ENCODE measurements at places on chromosomes 13 and 19.

- DNase-seq: no peak
These were observed 562.9 kb downstream of the MYO16 start for GRCh38 chr13:109192306-109192705.

GRCh38 chr19:36254848-36255247 is 39.9 kb downstream of the ZNF146 start:
- DNase-seq: no peak

DNA sequence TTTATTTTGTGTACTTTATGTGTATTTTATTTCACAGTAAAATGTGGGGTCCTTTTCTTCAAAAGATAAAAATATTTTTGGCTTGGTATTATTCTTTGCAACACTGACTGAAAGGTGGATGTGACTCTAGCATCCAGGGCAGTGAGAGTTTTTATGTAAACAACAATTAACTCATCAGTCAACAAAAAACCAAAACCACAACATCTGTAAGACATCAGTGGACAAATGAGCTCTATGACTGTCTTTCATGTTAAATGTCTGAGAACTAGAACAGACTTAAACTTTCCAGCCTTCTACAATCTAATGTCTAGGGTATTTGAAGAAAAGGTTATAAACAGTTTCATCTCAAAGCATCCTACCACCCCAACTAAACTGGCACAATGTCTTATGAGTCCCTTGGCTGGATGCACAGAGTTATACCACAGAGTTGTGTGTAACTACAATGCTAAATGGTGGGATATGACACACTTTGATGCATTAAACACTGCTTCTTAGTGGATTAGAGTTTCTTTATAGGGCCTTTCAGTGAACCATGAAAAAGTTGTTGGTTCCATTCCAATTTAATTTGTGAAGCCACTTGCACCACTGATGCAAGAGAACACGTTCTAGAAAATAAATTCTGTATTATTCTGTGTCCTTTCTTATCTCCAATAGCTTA is 544.2 kb upstream of the KLF12 start:
- no peak for DNase-seq

- no peak for DNase-seq
These were observed 2.4 kb upstream of the ZNF506 start for GRCh38 chr19:19823916-19824315.

- DNase-seq: no peak
These were observed 658 bp downstream of the CLPP start for GRCh38 chr19:6362027-6362350.

DNA sequence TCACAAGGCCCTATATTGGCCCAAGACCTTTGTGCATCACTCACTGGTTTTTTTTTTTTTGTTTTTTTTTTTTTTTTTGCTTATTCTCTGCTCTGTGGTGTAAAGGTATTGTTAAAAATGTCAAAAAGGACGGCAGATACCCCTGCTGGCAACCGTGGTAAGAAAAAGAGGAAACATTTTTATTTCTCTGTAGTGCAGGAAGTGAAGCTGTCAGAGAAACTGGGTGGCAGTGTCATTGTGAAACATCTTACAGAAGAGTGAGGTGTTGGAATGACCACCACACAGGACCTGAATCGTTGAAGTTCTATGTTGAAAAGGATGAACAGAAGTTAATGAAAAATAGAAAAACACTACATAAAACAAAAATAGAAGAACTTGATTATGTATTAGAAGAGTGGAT is 346.4 kb downstream of the FGF9 start:
- DNase-seq: no peak

- no peak for DNase-seq
These were observed 251.3 kb upstream of the ATXN8OS start for GRCh38 chr13:69856331-69856730.

- DNase-seq: no peak
These were observed 63.1 kb downstream of the KCNRG start for GRCh38 chr13:50078231-50078894.

DNA sequence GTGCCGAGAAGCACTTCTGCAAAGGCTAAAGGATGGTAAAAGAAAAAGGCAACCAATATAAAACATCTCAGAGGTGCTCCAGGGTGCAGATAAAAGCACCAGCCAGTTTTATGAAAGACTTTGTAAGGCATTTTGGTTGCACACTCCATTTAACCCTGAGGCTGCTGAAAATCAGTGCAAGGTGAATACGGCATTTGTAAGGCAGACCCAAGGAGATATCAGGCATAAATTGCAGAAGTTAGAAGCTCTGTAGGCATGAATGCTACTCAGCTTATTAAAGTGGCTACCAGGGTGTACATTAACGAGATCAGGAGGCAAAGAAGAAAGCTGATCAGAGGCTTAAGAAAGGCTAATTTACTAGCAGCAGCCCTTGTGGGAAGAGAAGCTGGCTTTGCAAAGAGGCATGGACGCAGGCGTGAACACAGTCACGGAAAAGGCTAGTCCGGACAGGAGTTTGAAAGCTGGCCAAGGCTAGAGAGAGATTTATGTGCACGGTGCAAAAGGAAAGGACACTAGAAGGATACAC is 99.6 kb downstream of the ZNF429 start:
- no peak for DNase-seq

GRCh38 chr13:79867254-79867653 is 386.3 kb downstream of the NDFIP2 start:
- DNase-seq: no peak

DNA sequence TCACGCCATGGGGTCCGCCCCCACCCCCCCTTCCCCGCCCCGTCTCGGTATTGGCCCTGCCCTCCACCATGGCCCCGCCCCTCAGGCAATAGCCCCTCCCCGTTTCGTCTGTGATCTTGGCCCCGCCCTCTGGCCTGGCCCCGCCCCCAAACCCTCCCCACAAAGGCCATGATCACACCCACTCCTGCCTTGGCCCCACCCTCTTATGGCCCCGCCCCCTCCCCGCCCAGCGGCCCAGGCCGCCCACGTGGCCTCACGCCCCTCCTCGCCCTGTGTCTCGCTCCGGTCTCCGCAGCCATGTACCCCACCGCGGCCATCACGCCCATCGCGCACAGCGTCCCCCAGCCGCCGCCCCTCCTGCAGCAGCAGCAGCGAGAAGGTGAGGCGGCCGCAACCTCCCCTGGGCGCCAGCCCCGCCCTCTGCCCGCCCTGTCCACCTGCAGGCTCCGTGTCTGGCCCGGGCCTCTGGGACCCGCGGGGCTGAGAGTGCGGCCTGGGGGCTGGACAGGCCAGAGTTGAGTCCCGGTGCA is 61.3 kb downstream of the CELF5 start:
- DNase-seq: no peak

DNA sequence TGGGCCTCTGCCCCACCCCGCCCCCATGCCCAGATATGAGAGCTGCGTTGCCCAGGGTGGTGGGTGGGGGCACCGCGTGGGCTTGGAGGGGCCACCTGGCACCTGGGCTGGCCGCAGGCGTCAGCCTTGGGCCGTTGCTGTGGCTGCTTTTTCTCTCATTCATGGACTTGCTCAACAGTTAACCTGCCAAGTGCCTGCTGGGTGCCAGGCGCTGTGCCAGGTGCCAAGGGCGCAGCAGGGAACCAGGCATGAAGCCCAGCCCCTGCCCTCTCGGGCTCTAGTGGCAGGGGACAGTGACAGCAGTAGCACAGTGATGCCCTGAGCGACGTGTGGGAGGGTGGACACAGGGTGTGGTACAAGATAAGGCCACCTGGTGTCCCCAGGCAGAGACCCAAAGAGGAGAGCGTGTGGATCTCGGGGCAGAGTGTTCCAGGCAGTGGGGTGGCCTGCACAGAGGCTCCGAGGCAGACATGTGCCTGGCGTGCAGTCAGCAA is 28.1 kb downstream of the DHX34 start:
- DNase-seq: no peak

DNA sequence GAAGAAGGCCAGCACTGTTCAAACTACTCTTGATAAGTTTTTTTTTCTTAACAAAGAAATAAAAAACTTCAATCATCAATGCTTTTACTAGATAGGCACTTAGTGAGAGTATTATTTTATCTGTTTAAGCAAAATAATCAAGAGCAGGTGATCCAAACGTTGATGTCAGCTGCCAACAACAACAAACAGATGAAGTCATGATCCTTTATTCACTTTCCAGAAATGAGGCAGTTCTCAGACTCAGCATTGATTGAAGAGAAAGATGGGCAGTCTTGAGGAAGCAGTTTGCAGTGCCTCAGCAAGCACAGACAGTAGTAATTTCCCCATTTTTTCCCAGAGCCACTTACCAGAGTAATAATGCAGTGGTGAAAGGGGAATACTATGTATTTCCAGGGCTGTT is 38.4 kb upstream of the CSNK1A1L start:
- no peak for DNase-seq

DNA sequence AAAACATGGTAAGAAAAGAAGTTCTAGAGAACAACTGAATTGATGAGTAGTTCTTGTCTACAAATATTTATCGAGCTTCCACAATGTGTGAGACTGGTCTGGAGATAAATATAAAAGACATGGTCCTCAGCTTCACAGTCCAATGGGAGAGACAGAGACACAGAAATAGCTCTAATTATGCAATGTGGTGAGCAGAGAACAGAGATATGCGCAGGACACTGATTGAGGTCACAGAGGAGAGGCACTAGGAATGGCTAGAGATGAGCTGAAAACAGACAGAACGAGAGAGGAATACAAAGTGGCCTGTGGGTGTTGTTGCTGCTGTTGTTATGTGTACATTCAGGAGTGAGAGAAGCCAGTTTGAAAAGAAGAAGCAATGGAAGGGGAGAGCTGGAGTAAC is 53.2 kb downstream of the GPALPP1 start:
- no peak for DNase-seq

DNA sequence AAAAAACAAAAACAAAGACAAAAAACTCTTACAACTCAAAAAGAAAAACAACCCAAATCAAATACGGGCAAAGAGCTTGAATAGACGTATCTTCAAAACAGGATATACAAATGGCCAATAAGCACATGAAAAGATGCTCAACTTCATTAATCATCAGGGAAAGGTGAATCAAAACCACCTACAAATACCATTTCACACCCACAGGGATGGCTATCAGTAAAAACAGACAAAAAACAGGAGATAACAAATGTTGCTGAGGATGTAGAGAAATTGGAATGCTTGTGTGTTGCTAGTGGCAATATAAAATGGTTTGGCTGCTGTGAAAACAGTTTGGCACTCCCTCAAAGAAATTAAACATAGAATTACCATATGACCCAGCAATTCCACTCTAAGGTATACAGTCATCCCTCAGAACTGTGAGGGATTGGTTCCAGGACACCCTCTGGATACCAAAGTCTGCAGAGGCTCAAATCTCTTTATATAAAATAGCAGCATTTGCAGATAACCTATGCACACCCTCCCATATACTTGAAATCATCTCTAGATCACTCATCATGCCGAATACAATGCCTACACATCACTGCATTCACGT is 29.7 kb downstream of the MLLT1 start:
- no peak for DNase-seq

DNA sequence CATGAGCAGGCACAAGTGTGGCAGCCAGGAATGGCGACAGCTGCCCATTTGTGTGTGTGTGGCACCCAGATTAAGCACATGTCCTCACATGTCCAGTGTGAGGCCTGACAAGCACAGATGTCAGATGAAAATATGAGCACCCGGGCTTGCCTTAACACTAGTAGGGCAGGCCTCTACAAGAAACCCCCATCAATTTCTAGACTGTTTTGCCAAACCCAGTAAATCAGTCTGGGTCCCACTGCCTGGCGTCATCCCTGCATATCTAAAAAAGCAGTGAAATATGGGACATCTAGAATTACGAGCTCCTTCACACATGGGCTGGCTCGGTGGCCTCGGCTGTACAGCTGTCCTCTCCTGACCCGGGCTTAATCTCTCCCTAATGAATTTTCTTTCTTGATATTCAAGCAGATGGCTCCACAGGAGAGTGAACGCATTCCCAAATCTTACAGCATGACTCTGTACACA is 432.7 kb downstream of the FOXO1 start:
- no peak for DNase-seq
